ENCODE measurements at places on chromosomes 2 and 18.

GRCh38 chr18:35974181-35974580 lies 1.7 kb downstream of the RMP24 start:
- no peak for DNase-seq

GRCh38 chr2:53181759-53182158 lies 585.8 kb upstream of the CHAC2 start:
- DNase-seq: no peak

DNA sequence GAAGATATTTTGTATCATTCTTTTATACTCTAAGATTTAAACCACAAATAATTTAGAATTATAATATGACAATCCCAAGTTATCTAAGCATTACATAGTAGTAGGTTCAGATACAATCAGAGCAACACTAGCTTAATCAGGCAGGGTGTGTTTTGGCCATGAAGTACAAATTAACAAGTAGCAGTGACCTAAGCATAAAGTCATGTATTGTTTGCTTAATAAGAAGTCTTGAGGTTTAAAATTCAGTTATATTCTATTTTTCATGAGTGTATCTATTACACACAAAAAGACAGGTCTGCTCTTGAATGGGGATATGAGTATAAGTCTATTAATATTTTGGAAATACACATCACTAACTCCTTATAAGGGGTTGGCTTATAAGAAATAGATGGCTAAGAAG lies 39.9 kb downstream of the DYNAP start:
- no peak for DNase-seq

DNA sequence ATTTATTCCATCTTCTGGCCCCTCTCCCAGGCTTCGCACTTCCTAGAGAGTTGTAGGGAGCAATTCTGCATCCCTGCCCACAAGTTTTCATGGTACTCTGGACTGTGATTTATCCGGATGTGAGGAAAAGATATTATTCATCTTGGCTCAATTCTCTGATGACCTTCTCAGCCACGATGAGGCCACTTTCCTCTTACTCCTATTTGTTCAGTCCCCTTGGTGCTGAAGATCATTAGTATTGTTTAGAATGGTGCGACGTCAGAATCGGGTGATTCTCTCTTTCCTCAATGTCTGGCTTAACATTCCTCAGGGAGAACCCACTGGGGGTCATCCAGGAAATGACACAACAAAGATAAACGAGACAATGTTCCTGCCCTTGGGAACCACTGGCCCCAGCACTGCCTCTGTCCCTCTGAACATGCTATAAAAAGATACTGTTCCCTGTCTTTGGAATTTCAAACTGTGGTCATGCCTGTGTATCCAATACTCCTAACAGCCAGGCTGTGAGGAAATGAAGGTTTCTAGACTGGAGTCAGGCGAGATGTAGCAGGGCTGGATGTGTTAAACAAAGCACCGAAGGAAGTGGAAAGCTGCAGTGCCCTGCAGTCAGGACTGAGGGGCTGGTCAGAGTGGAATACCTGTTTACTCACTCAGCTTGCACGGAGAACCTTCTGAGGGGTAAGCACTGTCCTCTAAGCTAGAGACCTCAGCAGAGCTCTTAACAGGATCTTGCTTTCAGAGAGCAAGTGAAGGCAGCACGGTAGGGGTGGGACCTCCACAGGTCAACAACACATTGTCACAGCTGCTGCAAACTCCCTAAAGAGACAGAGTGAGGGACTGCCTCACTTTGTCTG lies 12.9 kb upstream of the GLI2 start:
- DNase-seq: no peak

DNA sequence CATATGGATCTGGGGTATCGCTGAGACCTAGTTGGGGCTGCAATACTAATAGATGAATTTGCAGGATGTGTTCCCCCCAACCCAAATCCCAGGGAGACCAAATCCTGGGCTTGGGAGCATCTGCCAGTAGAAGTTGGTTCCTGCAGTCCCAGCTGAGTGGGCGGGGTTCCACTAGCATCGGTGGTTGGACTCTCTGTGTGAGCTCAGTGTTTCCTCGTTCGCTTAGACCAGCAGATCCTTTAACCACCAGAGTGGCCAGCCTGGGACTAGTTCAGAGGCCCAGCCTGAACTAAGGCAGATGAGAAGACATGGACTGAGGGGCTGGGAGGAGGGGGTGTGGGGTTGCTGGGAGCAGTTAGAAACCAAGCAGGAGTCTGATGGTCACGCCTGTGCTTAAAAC lies 40.7 kb downstream of the PCARE start:
- DNase-seq: no peak

DNA sequence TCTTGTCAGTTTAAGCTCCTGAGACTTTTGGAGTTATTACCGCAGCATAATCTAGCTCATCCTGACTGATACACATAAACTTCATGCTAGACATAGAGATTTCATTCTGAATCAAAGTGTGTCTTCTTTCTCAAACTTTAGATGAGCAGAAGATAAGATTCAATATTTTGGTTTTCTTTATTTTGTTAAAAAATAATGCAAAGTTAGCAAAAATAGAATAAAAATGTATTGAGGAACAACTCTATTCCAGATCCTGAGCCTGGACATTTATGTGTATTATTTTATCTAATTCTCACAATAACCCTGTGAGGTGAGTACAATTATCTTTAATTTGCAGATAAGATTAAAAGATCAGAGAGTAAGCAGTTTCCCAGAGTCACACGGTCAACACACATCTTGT lies 38.4 kb downstream of the KLHL14 start:
- DNase-seq: no peak

- DNase-seq: no peak
Measured at GRCh38 chr2:32858713-32859112, 88.0 kb upstream of the LTBP1 start.

- DNase-seq: no peak
Measured at GRCh38 chr2:71746946-71747501, 293.7 kb downstream of the DYSF start.
